ENCODE measurements at places on chromosomes 11 and 22.

DNA sequence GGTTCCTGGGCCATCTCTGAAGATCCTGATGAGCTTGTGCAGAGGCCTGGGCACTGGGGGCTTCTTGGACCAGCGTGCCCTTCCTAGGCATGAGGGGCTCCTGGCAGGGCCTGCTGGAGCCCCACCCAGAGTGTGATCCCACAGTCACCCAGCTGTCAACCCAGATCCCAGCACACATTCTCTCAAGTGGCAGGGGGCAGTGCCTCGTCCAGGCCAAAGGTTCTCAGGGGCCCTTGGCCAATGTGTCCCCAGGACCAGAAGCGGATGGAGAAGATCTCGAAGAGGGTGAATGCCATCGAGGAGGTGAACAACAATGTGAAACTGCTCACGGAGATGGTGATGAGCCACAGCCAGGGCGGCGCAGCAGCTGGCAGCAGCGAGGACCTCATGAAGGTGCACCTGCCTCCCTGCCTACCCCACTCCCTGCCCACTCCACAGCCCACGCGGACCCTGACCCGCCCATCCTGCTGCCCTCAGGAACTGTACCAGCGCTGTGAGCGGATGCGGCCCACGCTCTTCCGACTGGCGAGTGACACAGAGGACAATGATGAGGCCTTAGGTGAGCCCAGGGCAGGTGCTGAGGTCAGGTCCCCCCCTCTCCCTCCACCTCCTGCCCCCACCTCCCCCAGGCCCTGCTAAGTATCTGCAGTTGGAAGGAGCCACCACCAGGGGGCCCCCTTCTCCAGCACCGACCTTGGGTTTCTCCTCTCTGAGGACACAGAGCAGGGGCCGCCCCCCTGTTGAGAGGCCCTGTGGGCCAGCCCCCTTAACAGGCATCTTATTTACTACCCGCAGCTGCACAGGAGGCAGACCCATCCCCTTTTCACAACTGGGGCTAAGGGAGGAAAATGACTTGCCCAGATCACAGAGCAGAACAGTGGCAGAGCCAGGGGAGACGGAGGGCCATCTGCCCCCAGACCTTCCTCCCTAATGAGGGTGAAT, 14.7 kb downstream of the GGA1 start:
- DNase-seq: peak; percentile 79

GRCh38 chr22:42076764-42077485, 2.6 kb upstream of the SMDT1 start:
- DNase-seq: no peak

DNA sequence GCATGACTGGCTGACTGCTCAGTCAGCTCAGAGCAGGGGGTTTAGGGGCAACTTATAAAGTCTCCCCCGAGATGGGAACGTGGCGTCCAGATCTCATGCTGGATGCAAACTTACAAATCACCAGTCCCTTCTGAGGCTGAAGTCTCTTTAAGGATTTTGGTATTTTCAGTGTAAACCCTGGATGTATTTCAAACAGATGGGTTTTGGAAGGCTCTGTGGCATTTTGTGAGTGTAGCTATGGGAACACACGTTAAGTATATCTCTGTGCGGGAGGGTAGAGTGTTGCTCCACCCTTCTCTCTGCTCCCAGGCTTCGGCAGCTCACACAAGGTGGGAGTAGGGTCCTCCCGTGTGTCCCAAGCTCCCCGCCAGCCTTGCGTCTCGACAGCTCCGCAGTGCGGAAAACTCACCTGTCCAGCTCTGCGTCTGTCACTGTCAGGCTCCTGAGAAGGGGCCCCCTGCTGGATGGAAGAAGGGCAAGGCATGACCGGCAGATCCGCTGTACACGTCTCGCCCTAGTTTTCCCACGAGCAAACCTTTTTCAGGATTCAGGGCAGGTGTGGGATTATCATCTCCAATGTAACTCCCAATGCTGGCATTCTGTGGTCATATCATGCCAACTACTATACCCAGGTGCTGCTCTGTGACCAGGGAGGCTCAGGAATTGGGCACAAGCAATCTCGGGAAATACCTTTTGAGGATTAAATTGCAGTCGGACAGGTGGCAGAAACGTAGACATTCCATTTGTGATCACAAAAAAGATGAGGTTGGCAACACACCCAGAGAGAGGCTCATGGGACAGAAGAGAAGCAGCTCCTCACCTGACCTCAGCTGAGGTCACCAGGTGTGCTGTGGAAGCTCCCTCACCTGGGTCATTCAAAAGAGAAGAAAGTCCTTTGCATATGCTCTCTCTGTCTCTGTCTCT, 313.9 kb upstream of the B3GAT1 start:
- no peak for DNase-seq

DNA sequence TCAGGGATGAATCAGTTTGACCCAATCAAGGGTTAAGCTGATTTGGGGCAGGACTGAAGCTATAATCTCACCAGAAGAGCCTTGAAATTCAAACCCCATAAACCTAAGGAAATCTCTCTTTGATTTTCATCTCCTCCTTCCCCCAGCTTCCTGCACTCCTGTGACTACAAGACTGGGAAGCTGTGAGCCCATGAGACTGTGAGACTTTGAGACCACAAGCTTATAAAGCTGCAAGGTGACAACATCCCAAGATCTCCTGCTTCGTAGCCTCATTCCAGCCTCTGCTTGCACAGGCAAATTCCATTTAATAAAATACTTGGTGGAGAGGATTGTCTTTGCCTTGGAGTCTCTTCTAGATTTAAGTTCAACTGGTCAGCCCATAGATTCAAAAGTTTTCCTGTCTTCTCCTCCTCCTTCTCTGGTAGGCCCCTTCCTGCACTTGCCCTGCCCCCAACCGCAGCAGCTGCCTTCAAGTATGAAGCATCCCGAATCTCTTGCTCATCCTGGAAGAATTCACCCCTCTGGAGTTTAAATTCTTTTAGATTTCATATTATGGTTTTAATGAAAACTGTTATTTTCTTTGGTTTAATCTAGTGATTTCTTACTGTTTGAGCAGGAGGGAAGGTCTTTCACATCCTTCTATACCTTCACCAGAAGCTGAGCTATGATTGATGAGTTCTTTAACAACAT, 42.1 kb downstream of the PAMR1 start:
- no peak for DNase-seq

- no peak for DNase-seq
Measured at GRCh38 chr11:14258221-14258935, 100.6 kb downstream of the RRAS2 start.

DNA sequence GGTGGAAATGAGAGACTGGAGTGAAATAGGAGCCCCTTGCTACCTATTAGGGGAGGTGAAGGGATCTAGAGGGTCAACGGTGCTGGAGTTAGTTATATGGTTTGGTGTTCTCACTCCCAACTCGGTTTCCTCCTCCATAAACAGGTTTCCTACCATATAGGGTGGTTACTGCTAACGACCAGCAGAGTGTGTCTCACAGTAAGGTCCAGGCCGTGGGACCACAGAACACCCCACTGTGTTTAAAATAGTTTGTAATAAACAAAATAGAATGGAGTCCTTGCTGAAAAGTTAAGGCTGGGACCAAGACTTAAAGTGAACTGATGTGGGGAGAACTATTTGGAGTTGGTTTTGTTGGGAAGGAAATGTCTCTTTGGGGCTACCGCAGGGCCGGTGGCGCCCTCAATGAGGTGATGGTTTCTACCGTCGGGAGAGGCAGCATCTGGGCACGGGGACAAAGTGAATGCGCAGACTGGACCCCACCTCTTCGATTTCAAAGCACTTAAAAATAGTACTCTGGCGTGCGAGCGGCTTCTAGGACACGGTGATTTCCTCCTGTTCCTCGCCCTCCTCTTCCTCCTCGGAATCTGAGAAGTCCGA, 4.5 kb downstream of the DBX1 start:
- no peak for DNase-seq

DNA sequence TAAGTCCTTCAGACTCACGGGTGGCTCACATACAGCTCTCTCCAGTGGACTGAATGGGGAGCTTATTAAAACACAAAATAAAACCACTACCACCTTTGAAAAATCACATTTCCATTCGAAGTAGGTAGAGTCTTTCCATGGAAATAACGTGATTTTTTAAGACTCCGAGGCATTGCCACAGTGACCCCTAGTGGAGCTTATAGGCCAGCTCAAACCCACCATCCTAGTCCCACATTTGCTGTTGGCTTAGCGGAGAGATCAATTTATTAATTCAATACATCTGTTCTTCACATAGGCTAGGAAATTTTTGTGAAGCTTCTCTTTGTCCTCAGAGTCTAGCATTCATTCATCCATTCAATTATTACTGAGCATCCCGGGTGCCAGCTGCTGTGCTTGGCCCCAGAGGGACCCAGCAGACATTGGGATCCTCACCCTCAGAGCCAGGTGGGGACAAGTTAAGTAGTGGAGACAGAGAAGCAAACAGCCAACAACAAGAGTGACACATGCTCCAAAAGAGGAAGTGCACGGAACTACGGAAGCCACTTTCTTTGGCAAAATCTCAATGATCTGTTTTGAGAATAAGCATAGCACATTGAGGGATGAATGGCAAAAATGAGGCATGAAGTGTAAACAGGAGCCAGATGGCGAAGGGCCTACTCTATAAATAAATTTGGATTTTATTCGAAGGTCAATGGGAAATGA, 10.2 kb upstream of the P4HA3 start:
- DNase-seq: peak; percentile 16

DNA sequence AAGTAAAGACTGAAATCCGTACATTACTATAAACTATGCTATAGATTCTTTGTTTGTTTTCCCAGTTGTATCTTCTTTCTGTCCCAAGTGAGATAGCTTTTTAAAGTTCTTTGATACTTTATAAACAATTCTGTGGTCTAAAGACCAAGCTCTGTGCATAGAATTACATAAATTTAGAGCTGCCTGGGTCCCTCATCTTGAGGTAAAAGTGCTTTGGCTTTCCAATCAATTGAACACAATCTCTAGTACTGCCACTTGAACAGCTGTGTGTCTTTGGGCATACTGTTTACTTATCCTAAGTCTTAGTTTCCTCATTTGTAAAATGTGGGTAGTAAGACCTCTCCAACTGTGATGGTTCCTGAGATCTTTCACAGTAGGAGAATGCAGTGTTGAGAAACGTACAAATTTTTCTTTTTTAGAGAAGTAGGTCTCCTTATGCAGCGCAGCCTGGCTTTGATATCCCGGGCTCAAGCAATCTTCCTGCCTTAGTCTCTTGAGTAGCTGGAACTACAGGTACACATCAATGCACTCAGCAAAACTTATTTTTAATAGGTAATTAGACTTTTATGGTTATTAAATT, 2.5 kb upstream of the EED start:
- DNase-seq: no peak

DNA sequence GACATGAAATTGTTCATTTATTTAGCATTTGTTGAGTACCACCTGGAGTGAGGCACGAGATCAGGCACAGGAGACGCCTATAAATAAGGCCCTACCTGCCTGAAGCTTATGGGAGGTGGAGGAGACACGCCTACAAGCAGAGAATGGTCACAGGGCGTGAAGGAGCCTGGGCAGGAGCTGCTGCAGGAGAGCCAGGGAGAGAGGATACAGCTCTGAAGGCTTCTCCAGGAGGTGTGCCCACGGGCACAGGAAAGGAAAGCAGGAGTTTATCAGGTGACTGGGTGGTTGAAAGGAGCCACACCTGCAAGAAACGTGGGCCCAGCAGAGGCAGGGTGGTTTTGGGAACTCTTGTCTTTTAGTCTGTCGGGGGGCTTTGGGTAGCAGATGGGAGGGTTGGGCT, 70.3 kb downstream of the BMAL1 start:
- DNase-seq: no peak

GRCh38 chr11:102762361-102762767, 18.1 kb downstream of the MMP10 start:
- no peak for DNase-seq

GRCh38 chr11:36339888-36340287, 43.8 kb downstream of the PRR5L start:
- DNase-seq: no peak

DNA sequence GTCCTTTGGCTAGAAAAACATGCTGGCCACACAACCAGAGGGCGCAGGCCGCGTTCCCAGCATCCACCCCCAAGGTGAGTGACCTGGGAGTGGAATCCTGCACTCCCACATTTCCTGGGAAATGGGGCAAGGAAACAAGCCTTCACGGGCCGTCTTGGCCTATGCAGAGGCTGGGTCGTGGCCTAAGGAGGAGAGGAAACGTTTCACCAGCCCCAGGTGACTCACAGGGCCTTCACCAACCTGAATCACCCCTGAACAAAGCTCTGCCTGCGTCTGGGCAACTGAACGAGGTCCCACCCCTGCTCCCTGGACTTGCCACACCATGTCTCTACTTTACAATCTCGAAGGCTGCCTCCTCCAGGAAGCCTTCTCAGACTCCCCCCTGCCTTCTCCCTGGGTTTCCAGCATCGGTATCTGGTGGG, 13.2 kb downstream of the MYH9 start:
- peak; percentile 47 for DNase-seq

DNA sequence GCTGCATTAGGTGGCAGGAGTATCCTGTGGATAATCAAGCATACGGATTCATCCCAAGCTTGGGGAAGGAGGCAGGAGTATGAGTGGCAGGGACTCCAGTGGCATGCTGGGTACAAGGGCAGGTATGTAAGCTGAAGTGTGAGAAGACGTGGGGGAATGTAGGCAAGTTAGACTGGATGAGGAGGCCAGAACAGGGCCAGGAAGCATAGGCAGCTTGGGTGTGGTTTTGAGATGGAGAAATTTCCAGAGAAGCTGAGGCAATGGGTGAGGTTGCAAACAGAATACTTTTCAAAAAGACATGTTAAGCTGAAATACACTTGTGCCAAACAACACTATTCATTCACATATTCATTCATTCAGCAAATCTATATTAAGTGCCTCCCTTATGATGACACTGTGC, 43.1 kb upstream of the AMOTL1 start:
- DNase-seq: no peak

DNA sequence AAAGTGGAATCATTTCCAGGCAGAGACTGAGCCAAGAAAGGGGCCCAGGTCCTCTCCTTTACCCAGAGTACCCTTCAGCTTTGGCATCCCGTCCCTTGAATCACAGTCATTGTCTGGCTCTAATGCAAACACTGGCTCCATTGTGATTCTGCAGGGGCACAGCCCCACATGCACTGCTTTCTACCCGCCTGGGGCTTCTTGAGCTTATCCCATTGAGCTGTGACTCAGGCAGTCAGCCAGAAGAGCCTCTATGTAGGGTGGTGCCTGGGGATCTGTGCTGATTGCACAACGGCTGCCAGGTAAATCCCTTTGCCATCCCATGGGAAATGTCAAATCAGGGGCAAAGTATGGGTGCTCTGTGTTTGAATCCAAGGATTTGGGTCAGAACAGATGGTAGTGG, 88.9 kb downstream of the RASSF10 start:
- DNase-seq: no peak

GRCh38 chr11:11267312-11267711, 85.7 kb downstream of the CSNK2A3 start:
- no peak for DNase-seq

Measured in CD8-positive, alpha-beta T cell (primary cell).